ENCODE measurements at places on chromosomes 3 and 15. TPM values are rescaled to one million over a fixed set of nuclear protein-coding genes. Genes with fewer than 3 reads are reported as not detected.

The WNT5A gene
- total RNA-seq = 0.16 TPM

The FHIT gene
- total RNA-seq = 6.5 TPM

GRCh38 chr3:172586436-172586835 lies 63.2 kb upstream of the TNFSF10 start:
- peak overlapping the region; percentile 75 for H3K27ac ChIP-seq
- H3K4me3 ChIP-seq = no peak overlapping the region
- H3K4me1 ChIP-seq = peaks cover 91% of the 10 kb centered on the region
- no peak for DNase-seq
- H3K36me3 ChIP-seq = peaks cover 52% of the 10 kb centered on the region
- H3K27me3 ChIP-seq = no peaks in the 10 kb centered on the region

DNA sequence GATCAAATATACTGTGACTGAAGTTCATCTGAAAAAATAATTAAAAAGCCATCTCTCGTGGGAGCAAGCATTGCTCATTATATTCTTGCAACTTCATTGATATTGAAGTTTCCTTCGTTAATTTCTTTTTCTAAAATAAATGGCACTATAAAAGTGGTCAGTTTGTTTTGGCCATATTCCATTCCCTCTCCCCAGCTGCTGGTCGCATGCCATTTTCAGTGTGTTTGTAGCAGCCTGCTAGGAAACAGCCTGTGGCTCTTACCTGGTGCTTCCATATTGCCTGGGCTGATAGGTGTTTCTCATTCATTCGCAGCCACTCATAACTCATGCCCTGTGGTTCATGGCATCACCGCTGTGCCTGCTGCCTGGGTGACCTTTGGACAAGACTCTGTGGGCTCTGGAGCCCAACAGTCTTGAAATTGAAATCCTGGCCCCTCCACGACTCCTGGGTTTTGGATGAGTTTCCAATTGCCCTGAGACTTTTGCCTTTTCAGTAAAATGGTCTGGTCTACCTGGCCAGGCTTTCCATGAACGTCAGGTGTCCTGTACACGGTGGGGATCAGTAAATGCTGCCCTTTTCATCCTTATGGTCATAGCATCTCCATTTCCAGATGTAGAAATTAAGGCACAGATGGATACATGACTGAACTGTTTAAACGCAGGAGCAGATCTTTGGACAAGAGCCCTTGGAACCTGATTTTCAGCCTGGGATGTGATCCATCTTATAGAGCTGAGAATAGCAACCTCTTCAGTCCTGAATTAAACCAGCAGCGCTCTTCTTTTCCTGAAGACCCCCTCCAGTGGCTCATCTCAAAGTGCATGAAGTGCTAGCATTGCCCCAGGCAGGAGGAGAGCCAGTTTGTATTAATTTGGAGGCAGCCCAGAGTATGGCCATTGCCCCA lies 69.4 kb downstream of the SLCO3A1 start:
- no peak overlapping the region for H3K27ac ChIP-seq
- H3K4me1 ChIP-seq = peaks cover 7% of the 10 kb centered on the region
- H3K27me3 ChIP-seq = no peaks in the 10 kb centered on the region
- no peak overlapping the region for H3K4me3 ChIP-seq
- H3K36me3 ChIP-seq = no peaks in the 10 kb centered on the region

GRCh38 chr15:99729327-99729726 lies 3.9 kb downstream of the LYSMD4 start:
- H3K27me3 ChIP-seq = no peaks in the 10 kb centered on the region
- no peak overlapping the region for H3K27ac ChIP-seq
- peaks cover 1% of the 10 kb centered on the region for H3K36me3 ChIP-seq
- H3K4me1 ChIP-seq = peaks cover 23% of the 10 kb centered on the region
- no peak overlapping the region for H3K4me3 ChIP-seq
- no peak for DNase-seq

DNA sequence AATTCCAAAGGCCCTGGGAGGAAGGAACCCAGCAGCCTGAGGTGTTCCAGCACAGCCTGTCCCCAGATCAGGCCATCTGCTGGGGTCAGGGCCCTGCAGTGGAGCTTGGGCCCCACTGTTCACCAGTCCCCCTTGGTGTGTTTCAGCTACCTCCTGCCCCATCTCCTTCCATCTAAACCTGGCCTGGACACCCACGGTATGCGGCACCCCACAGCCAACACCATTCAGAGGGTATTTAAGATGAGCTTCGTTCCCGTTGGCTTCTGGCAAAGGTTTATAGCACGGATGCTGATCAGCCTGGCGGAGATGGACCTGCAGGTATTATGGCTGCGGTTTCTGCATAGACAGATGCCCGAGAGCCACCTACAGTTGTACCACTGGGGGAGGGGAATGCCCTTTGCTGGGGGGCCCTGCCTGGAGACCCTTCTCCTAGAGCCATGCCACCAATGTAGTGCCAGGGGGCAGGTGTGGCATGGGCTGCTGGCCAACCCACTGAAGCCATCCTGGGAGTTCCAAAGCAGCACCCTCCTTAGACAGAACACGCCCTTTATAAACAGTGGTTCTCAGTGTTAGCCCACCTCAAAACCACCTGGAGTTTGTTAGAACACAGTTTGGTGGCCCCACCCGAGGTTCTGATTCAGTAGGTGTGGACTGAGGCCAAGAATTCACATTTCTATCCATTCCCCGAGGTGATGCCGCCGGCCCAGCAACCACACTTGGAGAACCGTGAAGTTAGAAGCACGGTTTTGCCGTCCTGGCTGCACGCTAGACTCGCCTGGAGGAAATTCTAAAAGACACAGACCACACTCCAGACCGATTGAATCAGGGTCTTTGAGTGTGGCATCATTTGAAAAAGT lies 126.9 kb downstream of the LRRK1 start:
- peaks cover 13% of the 10 kb centered on the region for H3K27me3 ChIP-seq
- DNase-seq = peak; percentile 25
- H3K36me3 ChIP-seq = no peaks in the 10 kb centered on the region
- H3K27ac ChIP-seq = no peak overlapping the region

DNA sequence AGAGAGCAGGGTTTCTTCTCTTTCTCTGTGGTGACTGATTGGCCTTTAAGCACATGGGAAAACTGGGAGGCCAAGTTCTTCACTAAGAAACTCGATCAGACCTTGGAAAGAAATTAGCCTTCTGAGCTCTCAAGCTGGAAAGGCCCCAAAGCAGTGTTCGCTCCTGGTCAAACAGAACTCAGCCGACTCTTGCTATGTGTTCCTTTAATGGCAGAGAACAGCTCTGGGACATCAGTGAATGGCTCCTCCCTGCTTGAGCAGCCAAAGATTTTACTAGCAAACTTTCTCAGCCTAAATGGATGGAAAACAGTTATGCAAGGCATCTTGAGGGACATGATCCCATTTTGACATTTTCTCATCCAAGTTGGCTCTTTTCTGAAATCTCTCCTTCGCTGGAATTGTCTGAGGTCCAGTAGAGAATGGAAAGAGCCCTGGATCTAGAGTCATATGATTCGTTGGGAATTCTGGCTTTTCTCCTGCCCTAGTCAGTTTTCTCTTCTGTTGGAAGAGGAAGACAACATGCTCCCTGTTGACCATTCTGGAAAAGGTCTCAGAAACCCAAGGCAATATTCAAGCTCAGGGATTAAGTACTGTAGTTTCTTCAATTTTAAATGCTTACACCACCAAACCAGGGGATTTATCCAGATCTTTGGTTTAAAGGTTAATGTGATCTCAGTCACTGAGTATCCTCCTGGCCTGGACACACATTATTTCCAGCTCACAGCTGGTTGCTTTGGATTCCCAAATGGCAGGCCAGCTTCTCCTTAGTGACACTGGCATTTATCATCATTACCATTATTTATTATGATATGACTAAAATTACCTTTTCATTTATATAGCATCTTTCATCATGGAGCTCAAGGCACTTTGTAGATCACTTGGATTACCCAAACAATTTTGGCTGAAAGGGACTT lies 319.6 kb downstream of the AGBL1 start:
- no peaks in the 10 kb centered on the region for H3K36me3 ChIP-seq
- DNase-seq = no peak
- no peaks in the 10 kb centered on the region for H3K27me3 ChIP-seq
- no peaks in the 10 kb centered on the region for H3K4me1 ChIP-seq
- H3K4me3 ChIP-seq = no peak overlapping the region
- no peak overlapping the region for H3K27ac ChIP-seq

DNA sequence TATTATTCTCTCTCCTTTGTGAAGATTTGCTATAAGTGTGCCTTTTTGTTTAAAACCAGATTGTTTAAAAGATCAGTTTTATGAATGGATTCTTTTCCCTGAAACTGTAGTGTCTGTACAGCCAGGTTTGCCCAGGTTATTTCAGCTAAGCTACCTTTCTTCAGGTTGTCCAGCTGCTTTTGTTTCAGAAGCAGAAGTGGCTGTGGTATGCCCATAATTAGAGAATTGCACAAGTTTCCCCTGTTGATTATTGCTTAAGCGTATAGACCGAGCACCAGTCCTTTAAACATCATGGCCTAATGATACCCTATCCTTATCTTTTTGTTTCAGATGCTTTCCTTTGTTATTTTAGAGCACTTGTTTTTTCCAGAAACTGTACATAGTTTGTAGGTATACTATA lies 10.2 kb downstream of the ASB7 start:
- H3K36me3 ChIP-seq = peaks cover 29% of the 10 kb centered on the region
- H3K4me3 ChIP-seq = no peak overlapping the region
- no peak overlapping the region for H3K27ac ChIP-seq
- no peak for DNase-seq
- no peaks in the 10 kb centered on the region for H3K27me3 ChIP-seq
- peaks cover 2% of the 10 kb centered on the region for H3K4me1 ChIP-seq

GRCh38 chr3:54427941-54428871 lies 305.9 kb downstream of the CACNA2D3 start:
- no peak overlapping the region for H3K4me3 ChIP-seq
- H3K27ac ChIP-seq = no peak overlapping the region
- H3K27me3 ChIP-seq = no peaks in the 10 kb centered on the region
- H3K36me3 ChIP-seq = no peaks in the 10 kb centered on the region
- H3K4me1 ChIP-seq = no peaks in the 10 kb centered on the region

DNA sequence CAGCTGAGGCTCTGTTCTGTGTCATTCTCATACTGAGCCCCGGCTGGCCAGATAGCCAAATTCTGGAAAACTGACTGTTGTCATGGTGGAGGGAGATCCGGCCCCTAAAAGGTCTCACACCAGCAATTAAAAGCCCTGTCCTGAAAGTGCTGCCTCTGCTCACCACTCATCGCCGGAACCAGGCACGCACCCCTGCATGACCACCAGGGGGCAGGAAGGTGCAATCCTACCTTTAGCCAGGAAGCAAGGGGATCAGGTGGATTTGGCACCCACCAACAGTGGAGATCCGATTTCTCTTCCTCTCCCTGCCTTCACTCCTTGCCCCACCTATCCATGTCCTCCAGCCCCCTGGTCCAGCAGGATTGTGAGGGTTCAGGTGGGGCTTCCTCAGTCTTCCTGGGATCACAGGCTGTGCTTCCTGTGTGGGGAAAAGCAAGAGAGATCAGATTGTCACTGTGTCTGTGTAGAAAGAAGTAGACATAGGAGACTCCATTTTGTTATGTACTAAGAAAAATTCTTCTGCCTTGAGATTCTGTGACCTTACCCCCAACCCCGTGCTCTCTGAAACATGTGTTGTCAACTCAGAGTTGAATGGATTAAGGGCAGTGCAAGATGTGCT lies 16.1 kb upstream of the CACNA2D2 start:
- peak; percentile 83 for DNase-seq
- H3K4me1 ChIP-seq = peaks cover 7% of the 10 kb centered on the region
- H3K36me3 ChIP-seq = no peaks in the 10 kb centered on the region
- H3K27ac ChIP-seq = no peak overlapping the region

GRCh38 chr15:64549860-64550259 lies 89.5 kb downstream of the ZNF609 start:
- H3K36me3 ChIP-seq = peaks cover 6% of the 10 kb centered on the region
- H3K27me3 ChIP-seq = no peaks in the 10 kb centered on the region
- H3K4me1 ChIP-seq = peaks cover 3% of the 10 kb centered on the region
- H3K4me3 ChIP-seq = no peak overlapping the region

DNA sequence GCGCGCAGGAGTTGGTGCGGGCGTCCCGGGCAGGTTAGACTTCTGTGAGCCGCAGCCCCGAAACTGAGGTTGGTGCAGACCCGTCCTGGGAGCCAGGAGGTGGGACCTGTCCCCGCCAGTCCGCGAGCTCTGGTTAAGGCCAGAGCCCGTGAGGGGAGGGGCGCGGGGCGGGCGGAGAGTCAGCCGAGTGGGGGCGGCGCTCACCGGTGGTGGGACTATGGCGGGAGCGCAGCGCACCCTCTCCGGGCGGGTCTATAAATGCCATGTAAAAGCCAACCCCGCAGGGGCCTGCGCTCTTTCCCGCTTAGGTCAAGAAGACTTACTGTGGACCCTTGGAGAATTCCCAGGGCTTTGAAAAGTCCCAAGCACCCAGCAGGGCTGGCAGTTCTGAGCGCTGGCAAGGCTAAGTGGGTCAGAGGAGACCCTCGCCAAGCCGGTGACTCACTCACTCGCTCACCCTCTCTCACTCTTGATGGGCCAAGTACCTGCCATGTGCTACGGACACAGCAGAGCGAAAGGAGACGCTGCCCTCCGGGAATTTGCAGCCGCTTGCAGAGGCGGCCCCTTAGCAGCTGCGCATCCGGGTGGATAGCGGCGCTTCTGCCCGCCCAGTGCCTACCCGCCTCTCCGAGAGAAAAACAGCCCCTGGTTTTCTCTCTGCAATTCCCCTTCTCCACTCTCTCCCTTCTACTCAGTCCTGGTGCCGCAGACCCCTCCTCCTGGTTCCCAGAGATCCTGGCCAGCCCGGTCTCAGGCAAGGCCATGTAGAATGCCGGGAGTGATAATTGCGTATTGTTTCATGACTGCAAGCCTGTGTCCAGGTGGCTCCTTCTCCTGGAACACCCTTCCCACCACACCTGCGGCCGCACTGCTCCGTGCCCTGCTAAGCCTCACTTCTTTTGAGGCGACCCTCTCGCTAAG lies at the start of gene ALDH1L1:
Gene ALDH1L1, minus strand, starts transcription at position 110 of the 921 bp plus-strand sequence. CDS start 19,607 bp downstream, outside the sequence.
- no peak within 1 kb of the TSS for H3K4me3 ChIP-seq
- no peak for DNase-seq
- H3K36me3 ChIP-seq = no peaks in the 10 kb centered on the region

GRCh38 chr3:72993391-72993790 lies 3.2 kb upstream of the PPP4R2 start:
- DNase-seq = no peak
- no peaks in the 10 kb centered on the region for H3K27me3 ChIP-seq
- peaks cover 7% of the 10 kb centered on the region for H3K36me3 ChIP-seq

DNA sequence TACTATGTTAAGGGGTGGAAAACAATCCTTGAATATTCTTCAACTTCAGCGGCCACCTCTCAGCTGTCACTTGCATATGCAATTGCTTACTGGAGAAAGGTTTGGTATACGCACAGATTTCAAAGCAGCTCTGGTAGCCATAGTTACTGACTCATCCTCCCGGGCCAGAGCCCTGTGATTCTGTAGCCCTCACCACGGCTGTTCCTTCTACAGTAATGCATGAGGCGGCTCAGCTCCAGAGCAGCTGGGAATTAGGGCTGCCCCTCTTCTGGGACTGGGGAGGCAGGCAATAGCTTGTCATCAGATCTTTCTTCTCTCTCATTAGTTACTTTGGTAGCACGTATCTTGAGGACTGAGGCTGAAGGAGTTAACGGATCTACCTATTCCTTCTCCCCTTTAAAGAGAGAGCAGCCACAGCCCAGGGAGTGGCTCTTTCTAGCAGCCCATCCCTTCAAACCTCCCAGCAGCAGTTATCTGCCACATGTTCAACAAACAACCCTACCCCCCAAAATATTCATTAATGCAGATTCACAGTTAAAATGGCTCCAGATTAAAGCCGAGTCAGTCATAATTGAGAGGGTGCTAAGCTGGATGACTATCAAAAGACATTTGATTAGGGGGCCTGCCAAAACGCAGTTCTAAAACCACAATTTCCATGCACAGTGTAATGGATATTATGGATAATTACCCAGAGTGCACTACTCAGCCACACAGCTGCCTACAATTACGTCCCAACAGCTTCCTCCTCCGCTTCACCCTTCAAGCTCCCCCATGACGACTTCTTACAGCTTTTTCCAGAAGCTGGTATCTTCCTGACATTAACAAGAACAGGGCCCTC lies 54.7 kb downstream of the ETV5 start:
- H3K36me3 ChIP-seq = no peaks in the 10 kb centered on the region
- H3K4me1 ChIP-seq = no peaks in the 10 kb centered on the region
- peaks cover 85% of the 10 kb centered on the region for H3K27me3 ChIP-seq
- no peak overlapping the region for H3K27ac ChIP-seq

Measured in activated CD8-positive, alpha-beta memory T cell treated with anti-CD3 and anti-CD28 coated beads, Interleukin-2, amount 10 ng/mL, durations not matched to agents 7 days and 5 days (primary cell).